SJSA1 (cell line): ENCODE measurements at places on chromosomes 4 and X. TPM values are rescaled to one million over a fixed set of nuclear protein-coding genes. Genes with fewer than 3 reads are reported as not detected.

The ADH1B gene
- total RNA-seq = not detected in 2 replicates

- no peak for DNase-seq
Measured at GRCh38 chr4:39484582-39485272, 25.9 kb downstream of the LIAS start.

The PAGE2 gene
- total RNA-seq = not detected in 2 replicates

GRCh38 chr4:8739317-8739716 lies 132.3 kb downstream of the HMX1 start:
- DNase-seq = no peak

The USP51 gene
- 1.8 and 1.9 TPM in 2 replicates for total RNA-seq

- DNase-seq = no peak
Measured at GRCh38 chr4:14855719-14856061, 146.6 kb upstream of the CPEB2 start.

The CXCL11 gene
- total RNA-seq = not detected in 2 replicates

DNA sequence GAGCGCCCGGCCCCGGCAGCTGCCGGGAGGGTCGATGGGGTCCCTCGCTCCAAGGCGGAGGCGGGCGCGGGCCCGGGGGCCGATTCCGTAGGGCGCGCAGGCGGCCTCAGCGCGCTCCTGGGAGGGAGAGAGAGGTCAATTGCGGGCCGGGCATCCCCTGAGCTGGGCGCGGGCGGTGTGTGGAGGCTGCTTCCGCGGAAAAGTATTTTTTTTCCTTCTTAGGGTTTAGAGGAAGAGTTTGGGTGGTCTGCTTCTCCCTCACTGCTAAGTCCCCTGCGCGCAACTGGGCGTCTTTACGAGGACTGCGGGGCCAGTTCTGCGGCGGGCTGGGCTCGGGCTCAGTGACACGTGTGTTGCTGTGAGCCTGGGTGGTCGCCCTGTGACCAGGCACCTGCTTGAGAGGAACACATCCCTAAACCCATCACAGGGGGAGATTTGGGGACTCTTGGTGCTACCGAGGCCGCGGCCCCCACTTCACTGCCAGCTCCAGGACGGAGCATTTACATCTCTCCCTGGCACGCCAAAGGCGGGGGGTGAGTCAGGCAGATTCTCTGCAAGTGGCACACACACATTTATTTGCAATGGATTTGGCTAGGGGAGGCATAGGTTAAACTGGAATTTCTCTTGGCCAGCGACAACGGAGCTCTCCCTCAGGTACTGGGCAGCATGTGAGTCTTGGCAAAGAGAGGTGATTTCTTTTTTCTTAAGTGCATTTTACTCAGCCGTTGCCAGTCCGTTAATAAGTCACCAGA lies 151.2 kb upstream of the SLC4A4 start:
- no peak for DNase-seq

- no peak for DNase-seq
Measured at GRCh38 chr4:7769396-7770223, 170.1 kb downstream of the AFAP1 start.
